Renal cortical epithelial cell (primary cell): ENCODE measurements at places on chromosomes 16 and 17.

DNA sequence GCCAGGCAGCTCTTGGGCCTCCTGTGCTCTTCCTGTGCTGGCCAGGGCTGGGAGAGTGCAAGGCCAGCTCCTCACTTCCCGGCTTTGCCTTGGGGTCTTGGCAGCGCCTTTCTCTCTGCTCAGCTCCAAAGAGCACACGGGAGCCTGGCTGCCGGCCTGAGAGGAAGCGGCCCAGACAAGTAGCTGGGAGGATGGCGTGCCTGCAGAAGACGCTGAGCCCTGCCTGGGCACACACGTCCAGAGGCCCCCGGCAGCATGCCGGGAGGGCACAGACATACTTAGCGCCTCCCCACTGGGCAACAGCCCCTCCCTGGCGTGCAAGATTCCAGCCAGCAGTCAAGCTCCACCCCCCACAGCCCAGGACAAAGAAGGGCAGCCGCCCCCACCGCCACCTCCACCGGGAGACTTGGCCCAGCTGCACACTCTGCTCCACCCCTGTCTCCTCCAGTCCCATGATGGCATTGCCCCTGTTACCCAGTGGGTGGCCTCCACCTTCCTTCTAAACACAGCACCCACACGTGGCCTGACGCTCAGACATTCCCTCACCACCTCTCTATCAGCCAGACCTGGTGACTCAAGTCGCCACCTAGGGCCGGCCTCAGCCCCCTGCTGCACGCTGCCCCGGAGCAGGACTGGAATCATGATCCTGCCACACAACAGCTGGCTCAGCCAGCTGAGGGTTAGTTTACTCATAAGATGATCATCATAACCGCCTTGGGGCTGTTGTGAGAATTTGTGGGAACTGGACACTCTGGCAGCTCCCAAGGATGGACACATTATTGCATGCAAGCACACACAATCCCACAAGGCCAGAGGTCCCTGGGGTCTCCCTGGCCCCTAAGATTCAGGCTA, 12.4 kb downstream of the SGCA start:
- DNase-seq = peak; percentile 91

DNA sequence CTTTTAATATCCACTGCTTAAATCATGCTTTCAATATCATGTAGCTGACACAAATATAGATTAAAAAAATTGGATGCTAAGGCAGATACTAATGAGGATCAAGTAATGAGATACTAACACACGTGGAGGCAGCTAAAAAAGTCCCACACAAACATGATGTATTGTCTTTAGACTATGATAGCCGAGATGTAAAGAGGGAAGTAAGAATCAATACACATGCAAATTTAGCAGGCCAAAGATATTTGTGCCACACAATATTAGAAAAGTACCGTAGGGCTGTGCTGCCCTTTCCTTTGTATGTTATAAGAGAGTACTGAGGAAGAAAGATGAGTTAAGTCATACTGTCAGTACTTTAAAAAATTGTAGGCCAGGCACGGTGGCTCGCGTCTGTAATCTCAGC, 51.4 kb upstream of the STAC2 start:
- no peak for DNase-seq

GRCh38 chr17:6823011-6823442, 8.5 kb downstream of the TEKT1 start:
- DNase-seq = peak; percentile 97

DNA sequence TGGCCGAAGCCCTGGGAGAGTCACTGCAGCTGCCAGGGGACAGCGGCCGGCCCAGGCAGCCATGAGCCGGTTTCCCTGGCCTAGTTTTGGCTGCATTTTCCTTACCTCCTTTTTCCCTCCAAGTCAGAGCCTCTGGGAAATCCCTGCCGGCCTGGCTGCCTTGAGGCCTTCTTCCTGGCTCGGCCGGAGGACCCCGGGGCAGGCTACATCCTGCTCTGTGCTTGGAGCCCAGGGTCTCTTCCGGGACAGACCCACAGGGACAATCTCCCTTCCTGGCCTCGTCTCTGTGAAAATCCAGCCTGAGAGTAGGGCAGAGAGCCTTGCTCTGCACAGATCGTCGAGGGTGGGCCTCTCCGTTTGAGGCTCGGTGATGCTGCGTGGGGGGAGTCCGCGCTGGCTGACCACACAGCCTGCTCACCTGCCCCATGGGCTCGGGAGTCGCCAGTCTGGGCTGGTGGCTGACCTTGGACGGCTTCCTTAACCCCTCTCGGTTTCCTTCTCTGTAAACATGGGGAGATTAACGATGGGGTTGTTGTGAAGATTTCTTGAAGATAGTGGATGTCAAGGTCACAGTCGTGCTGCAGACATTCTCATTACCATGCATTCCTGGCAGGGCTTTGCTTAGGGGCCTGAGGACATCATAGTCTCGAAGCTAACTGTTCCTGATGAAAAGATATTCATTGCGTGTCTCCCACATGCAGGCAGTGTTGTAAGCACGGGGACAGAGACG, 34.8 kb upstream of the CIBAR2 start:
- DNase-seq = no peak

GRCh38 chr17:66383333-66383732, 80.9 kb downstream of the PRKCA start:
- no peak for DNase-seq

GRCh38 chr16:31127182-31127581, 8.3 kb downstream of the PRSS8 start:
- DNase-seq = no peak

- DNase-seq = no peak
These were observed 233.2 kb downstream of the PRKCA start for GRCh38 chr17:66535611-66536010.
